Esophagus muscularis mucosa (tissue), 4 donors: ENCODE measurements at places on chromosomes 12 and 14. TPM values are rescaled to one million over a fixed set of nuclear protein-coding genes. Genes with fewer than 3 reads are reported as not detected.

The MARCHF9 gene
- total RNA-seq: 16.9 TPM

The CHURC1 gene
- total RNA-seq: 108 TPM

The RNASE3 gene
- total RNA-seq: not detected

The GLI1 gene
- total RNA-seq: 0.84 TPM

The PSMA6 gene
- total RNA-seq: 128 TPM

The COX8C gene
- not detected for total RNA-seq

The PTGDR gene
- total RNA-seq: 0.32 TPM

The GUCY2C gene
- not detected for total RNA-seq

The CPNE6 gene
- not detected for total RNA-seq

The NGB gene
- total RNA-seq: 2.9 TPM

The CCDC175 gene
- not detected for total RNA-seq

The P2RX2 gene
- 3.6 TPM for total RNA-seq

The R3HDM2 gene
- total RNA-seq: 34.5 TPM

The SMCO2 gene
- not detected for total RNA-seq

The AVPR1A gene
- total RNA-seq: 9.3 TPM

The AKAP5 gene
- 2.1 TPM for total RNA-seq

The CKAP4 gene
- 51.6 TPM for total RNA-seq

The OR4N5 gene
- not detected for total RNA-seq

The ZDHHC22 gene
- 0.13 TPM for total RNA-seq

The PLEKHD1 gene
- total RNA-seq: 0.17 TPM

The LMNTD1 gene
- 1.8 TPM for total RNA-seq

The TAS2R46 gene
- not detected for total RNA-seq

The HECTD1 gene
- 177 TPM for total RNA-seq

The ADGRD1 gene
- total RNA-seq: 40.7 TPM

The PSME1 gene
- 152 TPM for total RNA-seq

The ALKBH2 gene
- total RNA-seq: 19.0 TPM

The NRXN3 gene
- 102 TPM for total RNA-seq

The EPYC gene
- not detected for total RNA-seq

The LRP6 gene
- 61.1 TPM for total RNA-seq

The DEGS2 gene
- total RNA-seq: 0.33 TPM

The SHMT2 gene
- total RNA-seq: 22.8 TPM

The ACADS gene
- total RNA-seq: 35.1 TPM

The NXPH4 gene
- total RNA-seq: not detected

The SDSL gene
- 2.7 TPM for total RNA-seq

The LRP1-AS gene
- total RNA-seq: not detected

The TMEM233 gene
- total RNA-seq: 0.17 TPM

The IRAK3 gene
- total RNA-seq: 14.1 TPM

The BCL11B gene
- total RNA-seq: 0.65 TPM

The DEPDC4 gene
- 0.50 TPM for total RNA-seq
